ENCODE measurements at places on chromosomes 2 and 18.

DNA sequence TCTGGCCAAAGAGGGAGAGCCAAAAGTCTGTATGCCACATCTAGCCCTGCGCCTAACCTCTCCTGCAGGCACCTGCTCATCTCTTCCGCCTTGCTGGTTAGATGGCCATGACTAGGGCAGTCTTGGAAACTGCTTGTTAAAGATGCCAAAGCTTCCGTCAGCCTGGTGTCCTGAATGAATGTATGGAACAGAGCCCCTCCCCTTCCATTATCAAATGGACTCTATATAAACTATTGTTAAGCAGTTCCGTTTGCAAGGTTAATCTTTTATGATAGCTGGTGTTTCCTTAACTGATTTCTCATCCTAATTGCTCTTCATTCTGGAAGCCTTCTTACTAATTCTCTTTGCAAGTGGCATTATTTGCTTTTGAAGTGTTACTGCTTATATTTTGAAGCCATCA is 87.1 kb downstream of the ATP9B start:
- no peak for DNase-seq

DNA sequence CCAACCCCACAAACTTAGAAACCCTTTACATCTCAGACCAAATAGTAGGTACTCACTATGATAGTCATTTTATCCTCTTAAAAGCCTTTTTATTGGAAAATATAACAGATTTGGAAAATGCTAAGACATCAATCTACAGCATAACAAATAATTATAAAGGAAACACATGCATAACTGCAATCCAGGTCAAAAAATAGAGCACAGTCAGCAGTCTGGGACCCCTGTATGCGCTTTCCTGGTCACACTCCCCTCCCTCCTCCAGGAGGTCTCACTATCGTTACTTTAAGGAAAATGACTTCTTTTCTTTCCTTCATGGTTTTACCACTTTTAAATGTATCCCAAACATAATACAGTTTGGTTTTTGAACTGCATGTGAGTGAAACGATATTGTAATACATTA is 90.5 kb upstream of the CCDC150 start:
- no peak for DNase-seq

GRCh38 chr2:42261518-42262195 is 92.5 kb downstream of the EML4 start:
- DNase-seq, result no peak

GRCh38 chr18:63054901-63055584 is 264.5 kb downstream of the BCL2 start:
- DNase-seq, result no peak

- DNase-seq, result no peak
Measured at GRCh38 chr18:51164761-51165281, 32.7 kb downstream of the MEX3C start.

DNA sequence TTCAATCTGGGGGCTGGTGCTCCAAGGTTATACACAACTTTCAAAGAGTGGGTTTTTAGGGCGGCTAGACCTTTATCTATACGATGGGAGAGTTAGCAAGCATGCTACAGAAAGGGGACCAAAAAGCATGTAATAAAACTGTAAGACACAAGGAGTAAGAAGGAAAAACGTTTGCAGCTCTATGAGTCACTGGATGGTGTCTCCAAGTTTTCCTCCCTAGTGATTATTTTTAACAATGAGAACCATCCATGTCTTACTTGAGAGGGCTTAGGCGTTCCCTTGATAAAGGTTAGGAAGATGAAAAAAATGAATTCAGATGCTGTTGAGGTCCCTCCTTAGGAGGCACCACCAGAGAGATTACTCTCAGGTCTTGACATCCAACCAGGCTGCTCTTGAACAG is 75.9 kb downstream of the HRH4 start:
- DNase-seq, result no peak

GRCh38 chr2:186612555-186613440 is 22.9 kb downstream of the ITGAV start:
- no peak for DNase-seq

DNA sequence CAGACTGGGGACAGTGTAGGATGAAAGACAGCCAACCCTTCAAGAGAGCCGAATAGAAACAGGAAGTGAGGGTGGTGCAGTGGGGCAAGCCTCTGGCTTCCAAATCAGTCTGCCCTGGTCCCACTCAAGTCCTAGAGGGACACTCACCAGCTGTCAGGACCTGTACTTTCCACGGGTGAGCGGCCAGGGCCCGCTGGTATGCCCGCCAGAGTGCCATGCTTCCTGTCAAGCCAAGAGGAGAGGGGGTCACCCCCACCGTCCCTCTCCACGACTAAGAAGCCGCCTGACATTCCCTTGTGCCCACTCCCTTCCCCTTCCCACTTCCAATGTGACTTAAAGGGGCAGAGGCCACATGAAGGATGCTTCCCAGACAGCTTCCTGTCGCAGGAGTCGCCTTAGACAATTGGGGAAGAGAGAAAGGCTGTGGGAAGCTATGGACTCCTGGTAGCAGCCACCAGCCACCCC is 564 bp downstream of the MPV17 start:
- no peak for DNase-seq

DNA sequence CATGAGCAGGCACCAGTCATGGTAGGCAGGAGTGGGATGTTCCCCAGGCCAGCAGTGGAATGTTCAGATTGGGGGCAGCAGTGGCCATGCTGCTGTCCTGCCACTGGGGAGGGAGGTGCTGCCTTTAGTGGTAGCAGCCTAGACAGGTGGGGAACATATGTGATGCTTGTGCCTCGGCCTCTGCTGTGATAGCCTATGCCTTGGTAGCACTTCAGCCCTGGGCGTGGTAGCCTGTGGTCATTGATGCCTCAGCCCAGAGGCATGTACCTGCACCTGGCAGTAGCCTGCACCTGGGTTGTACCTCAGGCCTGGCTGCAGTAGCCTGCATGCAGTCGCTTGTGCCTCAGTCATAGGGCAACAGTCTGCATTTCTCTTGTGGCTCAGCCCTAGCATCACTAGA is 7.1 kb downstream of the RFTN2 start:
- DNase-seq, result no peak

- DNase-seq, result no peak
Measured at GRCh38 chr2:193900292-193900691, 1705.6 kb upstream of the TMEFF2 start.

DNA sequence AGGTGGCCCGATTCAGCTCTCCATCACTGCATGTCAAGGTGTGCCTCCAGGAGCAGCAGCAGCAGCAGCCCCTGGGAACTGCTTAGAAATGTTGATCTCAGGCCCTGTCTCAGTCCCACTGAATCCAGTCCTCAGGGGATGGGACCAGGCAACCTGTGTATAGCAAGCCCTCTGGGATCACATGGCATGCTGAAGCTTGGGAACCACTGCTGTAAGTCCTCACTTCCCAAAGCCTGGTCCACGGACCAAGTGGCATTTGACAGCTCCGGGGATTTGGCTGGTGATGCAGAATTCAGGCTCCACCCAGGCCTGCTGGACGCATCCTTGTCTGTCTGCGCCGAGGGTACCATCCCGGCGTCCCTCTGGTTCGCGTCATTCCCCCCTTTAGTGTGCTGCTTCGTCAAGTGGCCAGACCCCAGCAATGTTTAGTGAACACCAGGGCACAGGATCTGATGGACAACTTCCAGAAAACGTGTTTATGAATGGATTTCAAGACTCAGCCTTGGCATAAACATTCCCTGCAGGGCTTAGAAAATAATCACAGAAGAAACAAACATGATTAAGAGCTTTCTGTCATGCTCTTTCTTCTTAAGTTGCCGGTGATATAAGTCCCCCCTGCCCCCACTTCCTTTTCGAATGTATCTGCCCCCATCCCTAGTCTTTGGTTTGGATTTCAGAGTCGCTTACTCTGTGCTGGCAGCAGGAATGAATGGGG is 234.0 kb downstream of the GBX2 start:
- no peak for DNase-seq

GRCh38 chr2:149899390-149899789 is 311.8 kb upstream of the MMADHC start:
- no peak for DNase-seq

DNA sequence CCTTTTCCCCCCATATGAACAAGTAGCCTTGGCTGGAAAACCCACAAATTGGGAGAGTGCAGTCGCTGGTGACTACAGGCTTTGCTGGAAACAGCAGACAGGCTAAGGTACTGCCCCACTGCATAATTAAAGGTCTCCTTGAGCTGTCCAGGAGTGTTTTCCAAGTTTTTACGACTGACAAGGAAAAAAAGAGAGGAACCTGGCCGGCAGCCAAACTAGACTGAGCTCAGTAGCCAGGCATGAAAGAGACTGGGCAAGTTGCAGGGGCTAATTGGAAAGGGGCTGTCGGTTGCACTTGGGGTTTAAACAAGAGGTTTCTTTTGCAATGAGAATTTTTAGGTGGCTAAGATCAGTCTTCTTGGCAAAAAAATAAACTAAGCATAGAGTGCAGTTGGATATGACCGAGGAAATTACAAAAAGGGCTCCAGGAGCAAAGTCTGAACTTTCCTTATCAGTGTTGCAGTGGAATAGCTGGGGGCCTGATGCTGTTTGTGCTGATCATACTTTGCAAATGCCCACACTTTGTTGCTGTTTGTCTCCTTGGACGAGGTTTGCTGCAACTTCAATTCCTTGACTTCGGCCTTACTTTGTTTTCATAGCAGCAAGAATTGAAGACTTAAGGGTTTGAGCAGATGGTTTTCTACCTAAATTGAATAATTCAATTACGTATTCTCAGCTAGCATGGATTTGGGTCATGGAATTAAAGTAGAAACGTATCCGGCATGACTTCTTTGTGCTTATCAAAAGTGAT is 2.1 kb downstream of the GULP1 start:
- no peak for DNase-seq

DNA sequence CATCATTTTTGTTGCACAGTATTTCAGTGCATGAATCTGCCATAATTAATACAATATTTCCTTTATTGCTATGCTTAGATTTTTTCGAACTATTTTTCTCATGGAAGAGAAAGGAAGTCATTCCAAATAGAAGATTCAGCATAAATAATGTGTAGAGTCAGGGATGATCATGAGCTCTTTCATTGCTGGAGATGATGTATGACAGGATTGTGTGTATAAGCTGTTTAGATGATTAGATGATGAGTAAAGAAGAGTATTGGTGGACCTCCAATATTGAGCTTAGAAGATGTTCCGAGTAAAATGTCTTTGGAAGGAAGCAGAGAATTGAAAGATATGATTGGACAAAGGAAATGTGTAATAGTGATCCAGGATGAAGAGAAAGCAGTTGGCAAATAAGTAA is 364.5 kb downstream of the PARD3B start:
- no peak for DNase-seq

DNA sequence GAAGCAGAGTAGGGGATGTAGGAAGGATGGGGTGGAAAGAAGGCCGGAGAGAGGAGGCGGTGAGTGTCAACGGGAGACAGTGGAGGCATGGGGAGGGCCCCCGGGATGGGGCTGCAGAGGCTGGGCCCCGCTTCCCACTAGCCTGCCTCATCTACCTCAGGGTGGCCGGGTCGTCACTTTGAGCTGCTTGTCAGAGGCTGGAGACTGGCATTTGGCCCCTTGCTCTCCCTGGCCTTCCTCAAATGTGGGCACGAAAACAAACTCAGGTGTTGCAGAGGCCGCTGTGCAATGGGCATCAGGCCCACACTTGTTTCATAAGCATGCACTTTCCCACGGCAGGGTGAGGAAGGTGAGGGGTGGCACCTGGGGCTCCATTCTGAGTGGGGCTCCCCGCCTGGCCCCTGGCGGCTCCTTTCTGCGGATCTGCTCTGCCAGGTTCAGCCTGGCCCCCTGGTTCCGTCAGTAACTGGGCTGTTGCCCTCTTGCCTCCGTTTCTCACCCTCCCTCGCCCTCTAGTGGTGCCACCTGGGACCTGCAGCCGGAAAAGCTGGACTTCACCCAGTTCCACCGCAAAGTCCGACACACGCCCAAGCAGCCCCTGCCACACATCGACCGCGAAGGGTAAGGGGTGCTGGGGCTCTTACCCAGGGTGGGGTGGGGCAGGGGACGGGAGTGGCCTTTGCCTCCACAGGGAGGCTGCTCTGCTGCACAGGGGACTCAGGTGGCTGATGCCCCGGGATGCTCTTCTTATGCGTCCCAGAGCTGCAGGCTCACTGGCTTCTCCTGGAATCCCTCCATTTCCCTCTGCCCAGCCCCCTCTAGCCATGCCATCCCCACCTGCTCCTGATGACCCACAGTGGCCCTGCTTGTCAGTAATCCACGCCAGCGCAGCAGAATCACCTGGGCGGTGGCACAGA is 125.4 kb downstream of the CTIF start:
- DNase-seq, result peak; percentile 44

DNA sequence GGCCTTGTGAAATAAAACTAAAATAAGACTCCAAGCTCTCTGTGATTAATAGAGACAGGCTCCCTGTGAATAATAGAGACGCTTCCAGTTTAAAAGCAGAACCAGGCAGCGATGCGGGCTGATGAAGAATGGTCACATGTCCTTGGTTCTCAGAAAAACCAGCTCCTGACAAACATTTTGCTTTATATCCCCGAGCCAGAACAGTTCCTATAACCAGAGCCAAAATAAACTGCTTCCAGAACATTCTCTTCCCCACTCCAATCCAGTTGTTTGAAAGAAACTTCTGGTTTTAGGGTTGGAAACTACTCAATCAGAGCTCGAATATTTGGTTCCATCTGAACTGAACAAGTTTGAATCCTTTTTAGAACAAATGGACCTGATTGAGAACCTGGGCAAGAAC is 213.7 kb downstream of the TSN start:
- no peak for DNase-seq

DNA sequence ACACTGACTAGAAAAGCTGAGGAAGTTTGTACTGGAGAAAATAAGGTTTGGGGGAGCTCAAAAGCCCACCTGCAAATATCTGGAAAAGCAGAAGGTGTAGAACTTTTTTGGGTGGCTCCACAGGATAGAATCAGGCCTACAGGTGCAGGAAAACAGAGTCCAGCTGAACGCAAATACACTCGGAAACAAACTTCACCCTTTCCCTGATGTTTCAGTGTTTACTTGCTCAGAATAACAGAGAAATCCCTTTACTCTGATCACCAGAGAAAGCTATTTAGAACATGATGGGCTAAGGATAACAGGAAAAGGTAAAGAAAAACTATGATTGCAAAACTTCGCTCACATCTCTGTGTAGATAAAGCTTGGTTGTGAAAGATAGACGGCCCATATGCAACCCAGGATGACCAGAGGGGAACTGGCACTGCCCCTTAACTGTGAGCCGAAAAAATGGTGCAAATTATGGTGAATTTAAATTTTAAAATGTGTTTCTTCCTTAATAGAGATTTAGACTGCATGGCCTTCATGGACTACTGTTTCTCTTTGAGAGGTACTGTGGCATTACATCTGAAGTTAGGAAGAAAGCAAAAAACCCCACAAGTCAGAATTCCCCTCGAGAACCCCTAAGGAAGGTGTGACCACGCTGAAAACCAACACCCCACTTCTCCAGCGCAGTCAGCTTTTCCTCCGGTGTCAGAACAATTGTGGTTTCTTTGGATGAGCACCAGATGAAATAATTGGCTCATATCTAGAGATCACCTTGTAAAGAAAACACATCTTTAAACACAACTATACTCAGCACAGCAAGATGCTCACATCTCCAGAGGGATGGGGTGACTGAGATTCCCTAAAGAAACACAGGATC is 84.5 kb upstream of the TMEM247 start:
- DNase-seq, result peak; percentile 22

- DNase-seq, result no peak
Measured at GRCh38 chr18:76203552-76203951, 291.5 kb downstream of the ZNF516 start.
